ENCODE measurements at places on chromosomes 4 and X.

GRCh38 chr4:24589448-24589847 is 5.1 kb upstream of the DHX15 start:
- DNase-seq: no peak

- DNase-seq: no peak
Observed at GRCh38 chrX:131288738-131289511, at the start of gene IGSF1. Gene IGSF1 (minus strand): TSS chrX:131289306. CDS start chrX:131286674, 2,632 bp downstream.

- no peak for DNase-seq
Observed at GRCh38 chr4:140719686-140720085, 36.5 kb downstream of the TBC1D9 start.

DNA sequence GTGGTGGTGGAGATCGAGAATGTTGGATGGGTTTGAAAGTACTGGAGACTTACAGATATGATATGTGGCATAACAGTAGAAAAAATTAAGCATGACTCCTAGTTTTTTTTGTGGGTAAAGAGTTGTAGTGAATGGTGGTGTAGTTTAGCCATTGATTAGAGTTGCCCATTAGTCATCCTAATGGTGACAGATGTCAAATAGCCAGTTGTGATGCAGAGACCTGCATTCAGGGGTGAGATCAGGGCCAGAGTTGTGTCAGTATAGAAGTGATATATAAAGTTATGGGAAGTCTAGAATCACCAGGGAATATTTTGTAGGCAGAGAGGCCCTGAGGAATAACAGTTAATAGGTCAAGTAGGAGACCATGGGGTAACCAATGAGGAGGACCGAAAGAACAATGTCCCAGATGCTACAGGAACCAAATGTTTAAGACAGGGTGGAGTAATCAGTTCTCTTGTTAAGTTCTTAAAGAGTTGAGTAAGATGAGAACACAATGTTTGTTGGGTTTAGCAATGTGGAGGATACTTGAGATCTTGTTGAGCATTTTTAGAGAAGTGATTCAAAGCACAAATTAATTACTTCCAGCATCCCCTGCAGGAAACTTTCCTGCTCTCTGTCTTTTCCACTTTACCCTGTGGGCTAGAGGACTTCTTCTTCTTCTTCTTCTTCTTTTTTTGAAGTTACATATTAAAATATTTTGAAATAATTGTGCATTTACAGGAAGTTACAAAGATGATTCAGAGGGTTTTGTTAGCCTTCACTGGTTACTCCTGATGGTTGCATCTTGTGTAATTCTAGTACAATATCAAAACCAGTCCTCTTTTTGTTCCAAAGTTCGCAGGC is 13.3 kb downstream of the SGMS2 start:
- no peak for DNase-seq

DNA sequence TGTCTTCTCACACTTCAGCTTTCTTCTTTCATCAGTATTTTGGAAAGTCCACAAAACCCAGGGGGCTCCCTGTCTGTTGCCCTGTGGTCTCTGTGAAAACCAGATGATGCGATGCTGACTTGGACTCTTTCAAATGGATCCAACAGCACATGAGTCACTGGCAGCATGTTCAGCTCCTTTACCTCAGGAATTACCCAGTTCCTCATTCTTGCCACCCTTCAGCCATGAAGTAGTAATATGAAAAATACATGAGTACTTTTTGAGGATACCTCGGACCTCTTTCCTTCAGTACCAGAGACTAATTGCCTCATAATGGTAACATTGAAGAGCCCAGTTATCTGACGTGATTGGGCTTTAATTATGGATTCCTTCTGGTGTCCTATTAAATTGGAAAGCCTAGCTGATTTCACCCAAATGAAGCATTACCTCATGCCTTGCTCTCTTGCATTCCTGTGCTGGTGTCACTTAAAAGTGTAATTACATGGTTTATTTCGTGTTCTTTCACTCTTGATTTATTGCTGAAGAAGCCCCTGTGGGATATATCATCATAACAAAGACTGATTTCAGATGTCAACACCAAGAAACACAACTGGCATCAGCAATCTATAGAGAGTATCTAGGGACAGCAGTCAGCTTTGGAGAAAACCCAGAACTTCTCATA is 63.4 kb downstream of the NFKB1 start:
- no peak for DNase-seq

Data from NCI-H2081 (cell line).